ENCODE measurements at places on chromosomes 3 and 15.
A peak's percentile ranks its signal among the peaks of the same experiment; 100 is the strongest.

DNA sequence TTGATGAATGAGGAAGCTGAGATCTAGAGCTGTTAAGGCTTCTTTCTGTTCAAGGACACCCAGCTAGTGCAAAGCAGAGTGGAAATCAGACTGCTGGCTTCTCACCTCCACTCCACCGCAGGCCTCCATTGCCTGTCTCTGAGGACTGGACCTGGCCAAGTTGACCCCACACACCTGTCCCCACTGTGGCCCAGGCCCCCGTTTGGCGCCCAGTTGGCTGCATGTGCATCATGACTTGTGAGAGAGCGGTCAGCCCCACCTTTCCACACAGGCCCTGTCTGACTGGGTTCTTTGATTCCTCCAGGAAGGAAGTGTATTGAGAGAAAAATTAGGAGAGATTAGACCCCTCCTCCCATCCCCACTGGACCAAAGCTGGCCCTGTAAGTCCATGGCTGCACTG lies 206.3 kb upstream of the TLE3 start:
- DNase-seq = no peak

DNA sequence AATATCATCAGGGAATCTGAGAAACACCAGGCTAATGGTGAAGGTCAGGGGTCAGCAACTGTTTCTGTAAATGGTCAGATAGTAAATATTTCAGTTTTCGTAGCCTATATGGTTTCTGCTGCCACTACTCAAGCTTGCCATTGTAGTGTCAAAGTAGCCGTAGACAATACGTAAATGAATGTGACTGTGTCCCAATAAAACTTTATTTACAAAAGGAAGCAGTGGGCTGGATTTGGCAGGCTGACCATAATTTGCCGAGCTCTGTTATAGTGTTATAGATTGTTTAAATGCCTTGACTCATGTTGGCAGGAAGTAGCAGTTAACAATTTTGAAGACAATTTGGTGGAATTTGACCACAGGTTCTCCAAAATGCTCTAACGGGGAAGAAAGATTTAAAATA lies 548.2 kb downstream of the FOXP1 start:
- no peak for DNase-seq

DNA sequence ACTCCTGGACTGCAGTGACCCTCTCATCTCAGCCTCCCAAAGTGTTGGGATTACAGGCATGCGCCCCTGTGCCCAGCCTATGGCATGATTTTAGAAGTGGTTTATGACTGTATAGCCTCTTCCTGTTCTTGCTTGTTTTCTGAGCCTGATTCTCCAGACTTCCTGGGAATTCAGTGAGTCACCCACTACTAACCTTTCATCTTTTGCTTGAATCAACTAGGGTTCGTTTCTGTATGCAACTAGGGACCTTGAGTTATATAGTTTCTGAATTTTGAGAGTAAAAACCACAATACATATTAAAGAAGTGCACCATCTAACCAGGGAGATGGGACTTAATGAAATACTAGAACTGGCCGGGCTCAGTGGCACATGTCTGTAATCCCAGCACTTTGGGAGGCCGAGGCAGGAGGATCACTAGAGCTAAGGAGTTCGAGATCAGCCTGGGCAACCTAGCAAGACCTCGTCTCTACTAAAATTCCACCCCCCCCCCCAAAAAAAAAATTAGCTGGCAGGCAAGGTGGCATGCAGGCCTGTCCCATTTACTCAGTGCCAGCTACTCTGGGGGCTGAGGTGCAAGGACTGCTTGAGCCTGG lies 76.0 kb downstream of the ZNF609 start:
- DNase-seq = no peak

DNA sequence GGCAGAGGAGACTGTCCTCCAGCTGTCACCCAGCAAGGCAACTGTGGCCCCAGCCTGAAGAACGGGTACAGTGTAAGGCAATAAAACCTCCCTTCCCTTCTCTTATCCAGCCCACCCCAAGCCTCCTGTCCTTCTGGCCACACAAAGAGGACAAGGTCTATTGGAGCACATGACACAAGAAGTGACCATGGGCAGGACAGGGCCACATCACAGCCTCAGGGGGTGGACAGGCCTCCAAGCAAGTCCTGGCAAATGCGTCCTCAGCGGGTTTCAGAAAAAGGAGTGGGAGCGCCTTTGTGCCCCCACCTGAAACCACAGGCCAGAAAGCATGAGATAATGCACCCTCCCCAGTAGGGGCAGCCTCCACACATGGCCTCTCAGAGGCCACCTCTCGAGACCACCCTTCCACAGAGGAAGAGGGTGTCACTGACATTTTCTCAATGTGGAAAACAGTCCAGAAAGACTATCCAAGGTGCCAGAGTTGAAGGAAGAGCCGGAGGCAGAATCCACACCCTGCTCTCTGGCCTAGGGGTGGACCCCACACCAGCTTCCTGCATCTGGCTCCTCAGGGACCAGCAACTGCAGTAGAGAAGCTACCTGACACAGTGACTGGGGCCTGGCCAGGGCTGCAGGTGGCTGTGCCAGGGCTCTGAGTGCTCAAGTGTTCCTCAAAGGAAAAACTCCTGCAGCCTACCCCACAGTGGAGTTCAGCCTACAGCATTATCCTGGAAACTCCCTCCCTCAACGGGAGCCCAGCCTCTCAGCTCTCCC lies 43.9 kb downstream of the CCDC12 start:
- no peak for DNase-seq

GRCh38 chr15:94041746-94042145 lies 189.6 kb upstream of the MCTP2 start:
- no peak for DNase-seq

DNA sequence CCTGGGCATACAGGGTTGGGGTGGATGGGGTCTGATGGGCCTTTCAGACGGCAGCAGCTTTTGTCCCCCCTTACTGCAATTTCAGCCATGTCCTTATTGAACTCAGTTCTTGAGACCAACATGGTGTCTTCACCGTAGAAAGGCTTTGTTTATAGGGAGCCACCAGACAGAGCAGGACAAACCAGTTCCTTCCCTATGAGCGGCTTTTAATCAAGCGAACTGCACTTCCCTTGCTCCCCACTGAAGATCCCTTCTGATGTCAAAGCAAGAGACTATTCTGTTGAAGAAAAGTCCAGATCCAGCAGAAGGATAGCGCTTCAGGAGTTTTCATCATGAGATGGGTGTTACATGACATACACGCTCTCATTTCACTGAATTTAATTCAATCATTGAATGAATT lies 100.4 kb downstream of the CD47 start:
- DNase-seq = no peak

DNA sequence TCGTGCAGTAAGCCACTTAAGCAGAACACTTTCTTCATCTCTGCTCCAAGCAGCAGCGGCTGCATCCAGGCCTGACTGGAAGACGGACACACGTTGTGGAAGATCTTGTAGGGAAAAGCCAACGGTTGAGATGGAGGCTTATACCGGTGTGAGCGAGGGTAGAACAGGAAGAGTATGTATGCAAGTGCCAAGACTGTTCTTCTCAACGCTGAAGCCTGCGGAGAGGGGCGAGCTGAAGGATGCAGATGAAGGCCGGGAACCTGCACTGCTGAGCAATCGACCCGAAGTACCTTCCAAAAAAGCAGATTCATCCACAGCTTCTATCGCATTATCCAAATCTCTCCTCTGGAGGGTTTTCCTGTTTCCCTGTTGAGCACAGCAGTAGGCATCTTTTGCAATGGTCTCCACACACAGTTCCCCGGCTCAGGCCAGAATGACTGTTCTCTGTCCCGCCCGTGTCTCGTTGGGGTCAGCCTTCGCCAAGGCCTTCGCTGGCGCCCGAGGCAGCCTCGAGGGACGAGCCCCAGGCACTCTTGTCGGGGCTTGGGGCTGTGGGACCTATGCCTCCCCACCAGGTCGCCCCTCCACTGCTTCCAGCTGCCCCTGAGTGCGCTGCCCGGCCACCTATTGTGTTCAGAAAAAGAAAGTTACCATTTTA lies 22.2 kb upstream of the DYNC1LI1 start:
- no peak for DNase-seq

DNA sequence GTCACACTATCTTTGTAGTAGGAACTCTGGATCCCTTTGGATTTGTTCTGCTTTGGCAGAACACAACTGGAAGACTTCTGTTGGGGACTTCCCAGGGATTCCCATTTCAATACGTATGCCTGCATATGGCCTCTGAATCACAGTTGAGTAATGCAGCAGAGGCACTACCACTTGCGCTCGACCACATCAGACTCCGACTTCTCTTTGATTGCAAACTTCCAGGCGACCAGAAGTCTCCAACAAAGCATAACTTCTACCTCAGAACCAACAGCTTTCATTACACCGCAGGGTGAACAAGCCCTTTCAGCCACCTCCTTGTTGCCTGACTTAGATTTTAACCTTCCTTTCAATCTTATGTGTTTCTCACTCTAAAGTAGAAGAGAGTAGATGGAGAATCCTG lies 924.4 kb downstream of the IGSF11 start:
- DNase-seq = no peak

DNA sequence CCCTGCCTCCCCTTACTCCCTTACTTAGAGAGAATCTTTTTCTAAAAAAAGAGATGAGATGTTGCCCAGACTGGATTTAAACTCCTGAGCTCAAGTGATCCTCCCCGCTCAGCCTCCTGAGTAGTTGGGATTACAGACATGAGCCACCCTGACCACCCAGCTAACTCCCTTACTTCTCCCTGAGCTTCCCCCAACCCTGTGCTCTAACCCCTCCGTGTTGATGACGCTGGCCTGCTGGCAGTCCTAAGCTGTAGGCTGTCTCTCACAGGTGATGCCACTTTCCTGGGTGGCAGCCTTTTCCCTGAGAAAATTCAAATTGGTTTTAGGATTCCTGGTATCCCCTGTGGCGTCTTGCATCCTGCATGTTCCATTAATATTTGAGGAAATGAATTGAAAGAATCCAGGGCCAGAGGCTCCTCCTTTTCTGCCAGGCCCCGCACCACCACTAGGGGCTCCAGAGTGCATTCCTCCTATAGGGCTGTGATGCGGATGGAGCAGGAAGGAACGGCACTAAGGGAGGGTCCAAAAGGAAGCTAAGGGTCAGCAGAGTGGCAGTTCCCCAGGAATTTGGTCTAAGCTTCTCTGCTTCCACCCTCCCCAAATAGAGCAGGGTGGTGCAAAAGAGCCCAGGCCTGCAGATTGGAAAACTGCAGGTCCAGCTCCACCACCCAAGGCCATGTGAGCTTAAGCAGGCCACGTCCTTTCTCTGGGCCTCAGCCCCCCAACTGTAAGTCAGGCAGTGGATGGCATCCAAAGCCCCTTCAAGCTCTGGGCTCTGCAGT lies 101.1 kb downstream of the DAPK2 start:
- DNase-seq = peak; percentile 66

- no peak for DNase-seq
Observed at GRCh38 chr3:38643090-38643489, 6.4 kb downstream of the SCN5A start.

GRCh38 chr3:24911076-24911475 lies 416.4 kb upstream of the THRB start:
- no peak for DNase-seq

- DNase-seq = no peak
Observed at GRCh38 chr3:98811048-98811447, 47.9 kb downstream of the ST3GAL6 start.

DNA sequence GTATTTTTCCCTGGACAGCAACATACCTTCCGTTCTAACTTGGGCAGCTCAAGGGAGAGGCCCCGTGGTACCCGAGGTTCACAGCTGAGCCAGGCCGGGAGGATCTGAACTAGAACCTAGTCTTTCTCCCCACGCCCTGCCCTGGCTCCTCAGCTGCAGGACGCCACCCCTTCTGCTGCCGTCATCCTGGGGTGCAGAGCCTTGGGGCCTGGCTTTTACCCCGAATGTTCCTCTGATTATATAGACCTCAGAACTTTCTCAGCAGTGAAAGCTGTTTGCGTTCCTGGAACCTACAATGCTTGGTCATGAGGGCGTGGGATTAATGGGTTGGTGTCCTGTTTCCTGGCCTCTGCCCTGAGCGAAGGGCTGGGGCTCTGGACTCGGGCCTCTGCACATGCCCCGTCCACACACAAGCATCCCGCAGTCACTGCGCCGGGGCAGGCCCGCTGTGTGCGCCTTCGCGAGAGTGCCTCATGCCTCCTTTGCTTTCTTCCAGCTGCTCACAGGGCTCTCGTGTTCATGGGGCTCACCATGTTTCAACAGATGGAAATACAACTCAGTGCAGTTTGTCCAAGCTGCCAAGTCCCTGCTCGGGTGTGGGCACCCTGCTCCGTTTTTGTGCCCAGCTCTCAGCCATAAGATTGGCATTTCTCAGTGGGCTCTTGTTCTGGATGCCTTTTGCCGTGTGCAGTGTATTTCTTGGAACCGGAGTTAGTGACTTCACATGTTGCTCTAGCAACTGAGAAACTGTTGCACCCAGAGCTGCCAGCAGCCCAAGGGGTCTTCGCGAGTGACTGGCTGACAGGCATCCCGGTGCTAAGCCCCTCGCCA lies 20.4 kb downstream of the SYNM start:
- DNase-seq = no peak

DNA sequence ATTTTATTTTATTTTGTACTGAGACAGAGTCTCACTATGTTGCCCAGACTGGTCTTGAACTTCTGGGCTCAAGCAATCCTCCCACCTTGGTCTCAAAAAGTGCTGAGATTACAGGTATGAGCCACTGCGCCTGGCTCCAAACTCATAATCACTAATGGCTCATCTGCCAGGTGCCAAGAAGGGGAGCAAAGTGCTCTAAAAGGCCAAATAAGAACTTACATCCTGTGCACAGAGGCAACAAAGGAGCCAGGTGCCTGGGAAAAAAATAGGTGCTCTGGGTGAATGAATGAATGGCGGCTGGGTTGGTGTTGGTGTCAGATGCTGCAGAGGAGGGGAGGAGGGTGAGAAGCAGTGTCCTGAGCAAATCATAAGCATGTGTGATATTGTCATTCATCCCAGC lies 25.9 kb upstream of the ADAMTS7 start:
- no peak for DNase-seq

- no peak for DNase-seq
Observed at GRCh38 chr3:111735243-111735758, 123.8 kb upstream of the PHLDB2 start.

- DNase-seq = no peak
Observed at GRCh38 chr15:85374831-85375230, 5.6 kb upstream of the AKAP13 start.

DNA sequence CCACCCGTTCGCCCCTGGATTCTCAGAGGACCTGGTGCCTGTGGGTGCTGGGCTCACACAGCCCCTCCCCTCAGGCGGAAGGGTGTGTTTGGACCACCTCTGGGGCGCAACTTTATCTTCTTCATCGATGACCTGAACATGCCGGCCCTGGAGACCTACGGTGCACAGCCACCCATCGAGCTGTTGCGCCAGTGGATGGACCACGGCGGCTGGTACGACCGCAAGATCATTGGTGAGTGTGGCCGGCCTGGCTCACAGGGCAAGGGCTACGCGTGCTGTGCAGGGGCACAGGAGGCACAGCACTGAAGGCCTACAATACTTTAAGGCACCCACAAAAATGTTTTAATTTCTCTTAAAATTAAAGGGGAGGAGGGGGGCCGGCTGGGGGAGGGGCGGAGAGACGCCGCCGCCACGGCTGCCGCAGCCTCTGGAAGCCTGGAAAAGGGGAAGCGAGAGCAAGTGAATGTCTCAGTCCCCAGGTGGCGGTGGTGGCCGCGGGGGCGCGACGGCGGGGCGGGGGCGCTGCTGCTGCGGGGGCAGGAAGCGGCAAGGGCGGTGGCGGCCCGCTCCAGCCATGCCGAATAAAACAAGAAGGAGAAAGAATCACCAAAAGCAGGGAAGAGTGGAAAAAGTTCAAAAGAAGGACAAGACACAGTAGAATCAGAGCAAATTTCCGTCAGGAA lies 56.8 kb downstream of the DNAH1 start:
- peak; percentile 15 for DNase-seq

- DNase-seq = no peak
Observed at GRCh38 chr15:61671736-61672135, 388.5 kb downstream of the VPS13C start.

- peak; percentile 54 for DNase-seq
Observed at GRCh38 chr3:179072100-179072438, 460 bp upstream of the ZMAT3 start.
